ENCODE measurements at places on chromosomes 2 and 18.

DNA sequence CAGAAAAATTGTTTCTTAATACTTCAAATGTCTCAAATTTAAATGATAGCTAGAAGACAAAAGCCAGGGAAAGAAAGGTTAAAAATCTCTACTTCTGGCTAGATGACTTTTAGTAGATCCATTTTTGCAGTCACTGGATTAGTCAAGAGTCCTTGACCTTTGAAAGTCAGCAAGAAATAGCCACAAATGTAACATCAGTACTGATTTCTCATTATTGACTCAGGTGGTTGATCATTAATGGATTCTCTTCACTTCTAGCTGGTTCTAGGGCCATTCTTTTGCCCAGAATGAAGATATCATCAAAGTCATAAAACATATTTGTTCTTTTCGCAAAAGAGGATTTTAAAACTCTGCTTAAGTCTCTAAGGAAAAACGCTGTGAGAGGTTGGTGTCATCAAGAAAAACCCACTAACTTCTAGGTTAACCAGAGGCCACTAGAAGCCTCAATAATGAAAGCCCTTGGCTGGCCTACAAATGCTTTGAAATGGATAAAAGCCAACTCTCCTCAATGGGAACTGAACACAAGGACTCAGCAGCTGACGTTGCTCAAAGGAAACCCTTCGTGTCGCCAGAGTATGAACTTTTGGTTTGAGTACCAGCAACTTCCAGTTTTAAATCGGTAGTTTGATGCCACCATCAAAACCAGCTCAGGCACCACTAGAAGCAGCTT is 66.3 kb downstream of the IRS1 start:
- DNase-seq = no peak

DNA sequence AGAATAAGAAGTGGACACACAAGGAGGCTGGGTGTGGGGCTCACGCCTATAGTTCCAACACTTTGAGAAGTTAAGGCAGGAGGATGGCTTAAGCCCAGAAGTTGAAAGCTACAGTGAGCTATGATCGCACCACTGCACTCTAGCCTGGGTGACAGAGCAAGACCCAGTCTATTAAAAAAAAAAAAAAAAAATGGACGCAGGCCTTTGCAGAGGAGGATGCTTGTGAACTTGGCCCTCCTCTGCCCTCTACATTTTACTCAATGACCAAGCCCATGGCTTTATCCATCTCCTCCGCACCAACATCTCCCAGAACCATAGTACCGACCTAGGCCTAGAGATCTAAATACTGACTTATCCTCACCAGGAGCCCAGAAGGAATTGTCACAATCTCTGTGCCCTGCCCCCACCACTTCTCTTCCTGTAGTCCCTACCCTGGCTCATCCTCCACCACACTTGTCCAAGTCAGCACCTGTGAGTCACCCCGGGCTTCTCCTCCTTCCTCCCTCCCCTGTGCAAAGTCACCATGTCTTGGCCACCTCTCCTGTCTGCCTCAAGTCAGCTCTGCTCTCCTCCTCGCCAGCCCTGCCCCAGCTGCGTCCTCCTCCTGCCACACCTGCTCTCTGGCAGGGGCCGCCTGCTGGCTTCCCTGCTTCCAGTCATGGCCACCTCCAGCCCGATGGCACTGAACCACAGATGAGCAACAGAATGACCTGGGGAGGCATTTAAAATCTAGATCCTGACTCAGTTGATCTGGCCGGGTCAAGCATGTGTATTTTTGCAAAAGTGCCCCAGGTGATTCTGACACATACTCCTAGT is 35.8 kb upstream of the ASPRV1 start:
- peak; percentile 4 for DNase-seq

DNA sequence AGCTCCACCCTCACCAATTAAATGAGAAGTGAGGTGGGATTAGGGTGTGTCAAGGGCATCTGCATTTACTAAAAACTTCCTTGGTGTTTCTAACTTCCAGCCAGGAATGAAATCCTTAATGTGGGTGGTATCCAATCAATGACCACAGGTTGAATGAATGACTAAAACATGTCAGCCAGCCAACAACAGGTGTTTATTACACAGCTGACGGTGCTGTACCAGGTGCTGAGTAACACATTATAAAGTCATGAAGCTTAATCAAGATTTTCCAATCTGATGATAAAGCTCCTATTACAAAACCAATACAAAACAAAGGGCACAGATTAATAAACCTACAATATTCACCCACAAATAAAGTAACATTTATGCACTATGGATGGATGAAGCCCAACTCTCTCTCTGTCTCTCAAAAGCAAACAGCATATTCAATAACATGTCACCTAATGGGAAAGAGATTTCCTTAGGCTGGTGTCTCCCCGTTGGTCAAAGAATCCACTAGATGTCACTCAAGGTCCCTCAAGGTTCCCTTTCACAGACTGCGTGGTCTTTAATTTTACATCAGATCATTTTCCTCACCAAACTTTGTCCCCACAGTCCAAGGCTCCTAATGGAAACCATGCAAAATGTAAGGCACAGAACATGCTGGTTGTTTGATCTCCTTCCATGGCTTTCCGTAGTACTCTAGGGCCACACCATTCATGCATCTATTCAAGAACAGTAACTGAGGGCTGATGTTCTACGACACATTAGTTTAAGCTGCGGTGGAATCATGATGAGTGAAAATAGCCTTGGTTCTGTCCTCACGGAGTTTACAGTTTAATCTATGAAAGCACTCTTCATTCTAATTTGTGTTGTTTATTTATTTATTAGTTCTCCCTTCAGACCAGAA is 6.4 kb upstream of the PTPN4 start:
- DNase-seq = peak; percentile 65

GRCh38 chr2:174300114-174300513 is 34.6 kb upstream of the SP9 start:
- no peak for DNase-seq

DNA sequence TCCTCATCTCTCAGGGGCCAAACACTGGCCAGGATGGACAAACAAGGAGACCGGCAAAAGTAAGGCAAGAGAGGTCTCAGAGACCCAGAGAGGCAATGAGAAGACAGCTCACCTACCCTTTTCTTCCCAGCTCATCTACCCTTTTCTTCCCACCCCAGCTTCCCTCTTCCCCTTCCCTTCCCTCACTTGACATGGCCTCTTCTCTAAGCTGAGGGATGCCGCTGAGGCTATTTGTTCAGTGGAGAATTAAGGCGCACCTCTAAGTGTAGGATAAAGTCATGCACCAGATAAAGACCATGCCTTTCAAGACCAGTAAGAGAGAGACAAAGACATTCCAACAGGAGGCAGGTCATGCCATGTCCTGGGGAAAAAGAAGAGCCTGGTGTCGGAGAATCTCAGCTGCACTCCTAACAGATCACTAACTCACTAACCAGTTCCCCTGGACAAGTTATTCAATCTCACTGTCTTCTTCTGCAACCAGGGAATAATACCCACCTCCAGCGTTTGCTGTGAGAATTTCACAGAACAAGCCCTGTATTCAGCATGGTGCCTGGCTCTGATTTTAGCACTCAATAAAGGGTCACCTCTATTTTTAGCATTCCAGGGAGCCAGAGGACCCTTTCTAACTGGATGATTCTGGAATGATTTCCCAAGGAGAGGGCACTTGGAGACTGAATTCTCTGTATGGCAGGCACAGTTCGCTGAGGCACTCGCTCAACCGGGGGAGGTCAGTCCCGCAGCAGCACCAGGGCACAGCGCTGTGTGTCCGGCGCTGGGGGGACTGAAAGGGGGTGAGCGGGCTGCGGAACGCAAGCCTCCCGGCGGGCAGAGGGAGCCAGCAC is 3.0 kb upstream of the FOSL2 start:
- DNase-seq = no peak

All from CD4-positive, alpha-beta T cell treated with Interleukin-15 for 4 hours (primary cell).